ENCODE measurements at places on chromosomes 3 and 15. TPM values are rescaled to one million over a fixed set of nuclear protein-coding genes. Genes with fewer than 3 reads are reported as not detected.

Gene PTX3
- total RNA-seq, result 186 TPM

Gene ZIC4
- not detected for total RNA-seq

Gene TMEM207
- not detected for total RNA-seq

Gene ESYT3
- 6.5 TPM for total RNA-seq

Gene SH2D7
- not detected for total RNA-seq

Gene FBXO40
- under 0.01 TPM for total RNA-seq

Gene CAMP
- total RNA-seq, result not detected

Gene CD47
- 93.7 TPM for total RNA-seq

Gene RTP4
- 1.4 TPM for total RNA-seq

Gene GUCA1C
- total RNA-seq, result not detected

Gene WDR93
- under 0.01 TPM for total RNA-seq

Gene SACM1L
- 50.2 TPM for total RNA-seq

Gene DUOXA2
- total RNA-seq, result not detected

Gene ABHD5
- 73.6 TPM for total RNA-seq

Gene TMEM42
- total RNA-seq, result 23.1 TPM

Gene IGF2BP2
- total RNA-seq, result 52.6 TPM

Gene CASR
- not detected for total RNA-seq

Gene RBM6
- total RNA-seq, result 62.8 TPM

Gene NLGN1
- total RNA-seq, result 20.1 TPM

Gene C2CD4A
- total RNA-seq, result 0.12 TPM

Gene TRIM71
- total RNA-seq, result not detected

Gene RGMA
- 0.22 TPM for total RNA-seq

Gene HDC
- not detected for total RNA-seq

Measured in uterine smooth muscle cell (primary cell).